BE2C (cell line): ENCODE measurements at places on chromosomes 11 and 22.
A peak's percentile ranks its signal among the peaks of the same experiment; 100 is the strongest.

GRCh38 chr11:102010776-102011494 is 36.3 kb upstream of the CFAP300 start:
- DNase-seq, result peak; percentile 19

GRCh38 chr11:94954753-94955152 is 18.6 kb downstream of the CWC15 start:
- DNase-seq, result no peak

DNA sequence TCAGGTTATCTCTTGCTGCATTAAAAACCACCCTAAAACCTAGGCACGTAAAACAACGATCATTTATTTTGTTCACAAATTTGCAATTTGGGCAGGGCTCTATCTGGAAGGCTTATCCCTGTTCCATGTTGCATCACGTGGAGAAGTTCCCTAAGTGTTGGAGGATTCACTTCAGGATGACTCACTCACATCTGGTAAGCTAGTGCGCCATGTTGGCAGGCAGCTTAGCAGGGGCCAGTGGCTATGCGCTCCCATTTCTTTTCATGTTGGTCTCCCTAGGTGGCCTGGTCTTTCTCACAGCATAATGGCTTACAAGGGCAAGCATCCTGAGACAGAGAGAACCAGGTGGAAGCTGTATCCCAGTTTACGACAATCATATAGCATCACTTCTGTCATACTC is 226.8 kb downstream of the BLID start:
- peak; percentile 21 for DNase-seq

DNA sequence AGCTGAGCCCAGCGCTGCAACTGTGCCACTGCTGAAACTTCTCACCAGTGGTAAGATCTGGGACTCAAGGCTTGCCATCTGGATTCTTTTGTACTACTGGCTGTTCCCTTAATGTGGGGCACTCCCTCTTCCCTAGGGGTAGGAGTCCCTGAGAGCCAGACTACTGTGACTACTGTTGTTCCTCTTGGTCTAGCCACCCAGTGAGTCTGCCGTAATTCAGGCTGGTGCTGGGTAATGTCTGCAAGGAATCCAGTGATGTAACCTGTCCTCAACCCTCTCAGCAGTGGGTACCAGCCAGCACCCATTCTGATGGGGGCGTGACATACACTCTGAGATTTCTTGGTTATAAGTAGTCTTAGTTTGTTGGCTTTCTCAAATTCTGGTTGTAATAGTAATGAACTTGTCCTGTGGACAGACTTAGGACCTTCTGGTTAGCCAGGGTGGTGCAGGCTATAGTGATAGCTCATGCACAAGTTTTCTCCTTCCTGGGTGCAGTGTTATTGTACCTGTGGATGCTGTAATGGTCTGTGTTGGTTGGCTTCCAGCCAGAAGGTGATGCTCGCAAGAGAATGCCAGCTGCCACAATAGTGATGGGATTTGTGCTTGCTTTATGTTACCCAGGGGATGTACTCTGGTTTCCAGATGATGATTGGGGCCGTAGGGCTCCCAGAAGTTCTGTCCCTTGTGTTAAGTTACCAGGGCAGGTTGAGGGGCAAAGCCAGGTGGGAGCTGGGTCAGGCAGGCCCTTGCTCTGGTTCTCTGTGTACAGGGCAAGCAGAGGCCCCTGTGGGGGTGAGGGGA is 65.5 kb downstream of the ARHGAP42 start:
- peak; percentile 70 for DNase-seq

DNA sequence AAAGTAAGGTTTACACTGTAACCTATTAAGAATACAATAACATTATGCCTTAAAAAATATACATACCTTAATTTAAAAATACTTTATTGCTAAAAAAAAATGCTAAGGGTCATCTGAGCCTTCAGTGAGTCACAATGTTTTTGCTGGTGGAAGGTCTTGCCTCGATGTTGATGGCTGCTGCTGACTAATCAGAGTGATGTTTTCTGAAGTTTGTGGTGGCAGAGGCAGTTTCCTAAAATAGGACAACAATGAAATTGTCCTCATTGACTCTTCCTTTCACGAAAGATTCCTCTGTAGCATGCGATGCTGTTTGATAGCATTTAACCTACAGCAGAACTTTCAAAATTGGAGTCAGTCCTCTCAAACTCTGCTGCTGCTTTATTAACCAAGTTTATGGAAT is 97.6 kb downstream of the FAT3 start:
- no peak for DNase-seq

- no peak for DNase-seq
Measured at GRCh38 chr11:29452146-29452545, 564.7 kb downstream of the KCNA4 start.

DNA sequence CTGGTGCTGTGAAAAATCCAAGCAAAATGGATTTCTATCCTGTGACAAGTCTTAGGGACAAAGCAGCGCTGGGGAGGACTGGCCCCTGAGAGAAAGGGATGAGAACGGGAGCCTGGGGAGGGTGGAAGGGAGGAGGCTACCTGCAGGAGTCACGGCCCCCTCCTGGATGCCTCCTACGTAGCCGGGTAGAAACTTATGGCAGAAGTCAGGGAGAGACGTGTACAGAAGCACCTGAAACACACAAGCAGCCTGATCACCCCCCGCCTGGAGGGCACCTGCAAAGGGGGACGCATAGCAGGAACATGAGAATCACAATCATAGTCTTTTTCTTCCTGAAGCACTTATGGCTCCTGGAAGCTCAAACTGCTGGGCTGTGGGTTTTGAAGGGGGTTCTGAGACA is 6.1 kb downstream of the DHCR7 start:
- no peak for DNase-seq
